ENCODE measurements at places on chromosomes 3 and 15.
A peak's percentile ranks its signal among the peaks of the same experiment; 100 is the strongest.

- DNase-seq, result no peak
Measured at GRCh38 chr3:132293251-132293650, 24.0 kb upstream of the ACP3 start.

- peak; percentile 16 for DNase-seq
Measured at GRCh38 chr15:79396850-79397249, 35.3 kb upstream of the MINAR1 start.

- DNase-seq, result no peak
Measured at GRCh38 chr15:39478996-39479395, 101.9 kb upstream of the THBS1 start.

GRCh38 chr15:19943515-19943914 lies 598.1 kb downstream of the GOLGA6L6 start:
- DNase-seq, result no peak

- DNase-seq, result no peak
Measured at GRCh38 chr3:184795522-184796190, 16.3 kb upstream of the VPS8 start.
